NCI-H1048 (cell line): ENCODE measurements at places on chromosomes 4 and X.

GRCh38 chrX:781224-782204 is 150.9 kb downstream of the SHOX start:
- DNase-seq = no peak

DNA sequence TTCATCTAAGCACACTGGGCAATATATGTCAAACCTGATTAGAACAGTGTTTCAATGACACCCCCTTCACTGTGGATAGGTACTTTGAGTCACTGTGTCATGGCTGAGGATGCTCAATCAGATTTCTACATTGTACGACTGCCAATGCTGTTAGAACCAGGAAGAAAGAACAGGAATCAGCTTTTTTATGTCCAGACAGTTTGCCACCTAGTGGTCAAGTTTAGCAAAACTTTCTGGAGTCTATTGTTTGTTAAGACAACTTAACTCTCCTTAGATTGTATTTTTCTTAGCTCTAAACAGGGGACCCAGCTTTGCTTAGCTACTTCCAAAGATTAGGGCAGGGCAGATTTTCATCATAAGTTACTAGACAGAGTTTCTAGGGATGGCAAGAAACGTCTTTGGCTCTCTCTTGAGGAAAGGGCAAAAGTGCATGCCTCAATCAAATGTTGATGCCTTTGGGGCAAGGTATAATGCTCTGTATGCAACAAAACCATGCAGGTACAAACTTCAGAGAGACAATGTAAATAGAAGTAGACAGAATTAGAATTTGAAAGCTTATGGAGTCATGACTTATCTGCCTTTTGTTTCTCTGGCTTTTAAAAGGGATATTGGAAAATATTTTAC is 40.5 kb upstream of the BMP3 start:
- peak; percentile 42 for DNase-seq

DNA sequence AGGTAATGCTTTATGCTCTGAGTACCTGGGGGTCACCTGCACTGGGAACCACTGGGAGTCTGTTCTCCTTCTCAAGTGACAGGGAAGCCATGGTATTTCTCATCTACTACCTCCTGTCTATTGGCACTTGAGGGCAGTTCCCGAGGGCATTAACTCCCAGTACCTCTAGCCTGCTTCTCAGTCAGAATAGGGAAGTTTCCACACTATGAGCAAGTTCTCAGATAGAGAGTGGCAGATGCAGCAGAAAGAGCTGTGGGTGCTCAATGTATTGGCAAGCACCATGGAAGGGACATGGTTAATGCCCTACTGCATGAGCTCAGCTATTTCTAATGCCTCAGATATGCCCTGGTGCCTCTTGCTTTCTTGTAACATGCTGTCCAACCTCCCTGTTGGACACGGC is 74.1 kb downstream of the ANOS1 start:
- no peak for DNase-seq

- no peak for DNase-seq
Measured at GRCh38 chr4:84032372-84032771, 466.7 kb downstream of the NKX6-1 start.

- DNase-seq = peak; percentile 13
Measured at GRCh38 chr4:157045507-157046127, 30.3 kb upstream of the GLRB start.

- no peak for DNase-seq
Measured at GRCh38 chrX:19585332-19586082, 70.2 kb upstream of the MAP3K15 start.

GRCh38 chr4:83191026-83191425 is 76.5 kb upstream of the PLAC8 start:
- DNase-seq = no peak
